ENCODE measurements at places on chromosomes 2 and 18.

- DNase-seq = no peak
Measured at GRCh38 chr18:41576643-41577042, 378.4 kb upstream of the PIK3C3 start.

DNA sequence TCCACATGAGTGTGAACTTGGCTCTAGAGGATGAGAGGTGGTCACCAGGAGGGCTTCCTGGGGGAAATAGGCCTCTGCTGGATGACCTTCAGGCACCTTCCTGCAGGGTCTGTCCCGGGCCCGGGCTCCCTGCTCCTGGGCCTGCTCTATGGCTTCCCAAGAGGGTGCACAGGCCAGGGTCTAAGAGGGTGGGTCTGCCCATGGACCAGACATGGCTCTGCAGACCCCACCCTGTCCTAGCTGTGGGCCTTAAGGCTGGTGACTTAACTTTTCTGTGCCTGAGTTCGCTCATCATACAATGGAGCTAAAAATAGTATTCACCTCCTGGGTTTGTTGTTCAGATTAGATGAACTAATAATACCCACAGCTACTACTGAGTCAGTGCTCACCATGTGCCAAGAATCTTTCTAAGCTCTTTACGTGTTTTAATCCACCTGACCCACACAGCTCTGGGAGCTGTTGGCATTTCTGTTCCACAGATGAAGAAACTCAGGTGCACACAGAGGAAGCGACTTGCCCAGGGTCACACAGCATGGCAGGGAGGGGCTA is 14.4 kb downstream of the INHBB start:
- DNase-seq = peak; percentile 14

GRCh38 chr18:767961-768360 is 44.1 kb downstream of the YES1 start:
- no peak for DNase-seq

GRCh38 chr2:196607073-196607472 is 32.4 kb upstream of the CCDC150 start:
- no peak for DNase-seq

GRCh38 chr2:42984081-42984480 is 191.7 kb upstream of the HAAO start:
- no peak for DNase-seq

DNA sequence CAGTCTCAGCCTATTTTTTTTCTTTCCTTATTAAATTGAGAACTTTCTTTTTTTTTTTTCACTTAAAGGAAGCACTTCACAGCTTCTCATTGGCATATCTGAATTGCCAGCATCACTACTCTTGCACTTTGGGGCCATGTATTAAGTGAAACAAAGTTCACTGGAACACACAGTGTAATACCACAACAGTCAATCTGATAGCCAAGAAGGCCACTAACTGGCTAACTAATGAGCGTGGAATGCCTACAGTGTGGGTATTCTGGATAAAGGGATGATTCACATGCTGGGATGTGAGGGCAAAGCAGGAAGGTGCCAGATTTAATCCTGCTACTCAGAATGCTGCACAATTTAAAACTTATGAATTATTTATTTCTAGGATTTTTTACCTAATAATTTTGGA is 11.7 kb upstream of the C18orf63 start:
- peak; percentile 43 for DNase-seq

GRCh38 chr18:68466672-68467071 is 248.2 kb downstream of the TMX3 start:
- DNase-seq = peak; percentile 33

GRCh38 chr2:169891593-169892298 is 64.5 kb downstream of the UBR3 start:
- DNase-seq = peak; percentile 43

- no peak for DNase-seq
Measured at GRCh38 chr2:216967889-216968288, 108.0 kb upstream of the TNP1 start.

- DNase-seq = no peak
Measured at GRCh38 chr2:32931945-32932709, 14.6 kb upstream of the LTBP1 start.

- peak; percentile 16 for DNase-seq
Measured at GRCh38 chr2:88003074-88003755, 13.1 kb downstream of the RNU2-63P start.

DNA sequence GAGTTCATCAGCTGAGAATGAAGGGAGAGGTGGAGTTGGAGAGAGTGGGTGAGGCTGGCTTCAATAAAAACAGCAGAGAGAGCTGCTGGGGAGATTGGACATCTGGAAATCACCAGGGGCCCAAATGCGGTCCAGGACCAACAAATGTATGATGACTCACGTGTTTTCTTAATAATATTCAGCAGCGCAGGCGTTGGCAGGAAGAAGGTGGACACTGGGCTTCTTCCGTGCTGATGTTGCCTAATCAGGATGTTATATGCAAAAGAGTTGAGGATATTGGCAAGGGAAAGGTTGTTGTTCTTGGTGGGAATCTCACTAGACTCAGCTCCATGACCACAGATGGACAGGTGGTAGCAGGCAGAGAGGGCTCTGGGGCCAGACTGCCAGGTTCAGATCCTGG is 12.8 kb upstream of the PLA2R1 start:
- peak; percentile 96 for DNase-seq

GRCh38 chr18:12325726-12326245 is 17.7 kb downstream of the TUBB6 start:
- no peak for DNase-seq

DNA sequence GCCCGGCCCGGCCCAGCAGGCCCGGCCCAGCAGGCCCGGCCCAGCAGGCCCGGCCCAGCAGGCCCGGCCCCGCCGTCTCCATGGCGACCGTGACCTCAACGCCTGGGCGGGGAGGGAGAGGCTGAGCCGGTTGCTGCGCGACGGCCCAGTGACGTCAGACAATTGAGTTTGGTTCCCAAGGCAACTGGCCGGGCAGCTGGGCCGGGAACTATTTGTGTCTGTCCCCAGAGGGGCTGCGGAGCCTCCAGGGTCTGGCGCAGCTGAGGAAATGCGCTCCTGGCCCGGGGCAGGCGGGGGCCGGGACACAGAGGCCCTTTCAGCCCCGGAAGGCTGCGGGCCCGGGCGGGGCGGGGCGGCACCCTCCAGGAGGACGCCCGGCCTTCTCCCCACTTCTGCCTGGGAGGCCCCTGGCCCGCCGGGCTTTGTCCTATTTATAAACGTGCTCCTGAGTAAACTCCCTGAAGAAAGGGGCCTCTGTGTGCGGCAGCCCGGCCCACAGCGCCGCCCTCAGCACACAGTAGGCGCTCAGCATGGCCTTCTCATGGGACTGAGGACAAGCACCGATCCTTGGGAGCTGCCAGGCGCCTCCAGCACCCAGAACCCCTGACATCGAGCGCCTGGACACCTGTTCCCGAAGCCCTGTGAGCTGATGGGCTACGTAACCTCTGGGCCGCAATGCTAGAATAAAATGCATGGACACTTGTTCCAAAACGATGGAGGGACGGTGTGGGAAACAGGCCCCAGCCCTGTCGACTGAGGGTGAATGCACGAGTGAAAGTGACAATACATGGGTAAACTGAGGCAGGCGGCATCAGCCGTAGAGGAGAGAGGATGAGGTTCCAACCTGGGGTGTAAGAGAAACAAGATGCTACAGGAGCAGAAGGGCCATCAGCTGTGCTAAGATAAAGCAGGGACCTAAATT is 12.3 kb downstream of the TEX44 start:
- DNase-seq = peak; percentile 99

DNA sequence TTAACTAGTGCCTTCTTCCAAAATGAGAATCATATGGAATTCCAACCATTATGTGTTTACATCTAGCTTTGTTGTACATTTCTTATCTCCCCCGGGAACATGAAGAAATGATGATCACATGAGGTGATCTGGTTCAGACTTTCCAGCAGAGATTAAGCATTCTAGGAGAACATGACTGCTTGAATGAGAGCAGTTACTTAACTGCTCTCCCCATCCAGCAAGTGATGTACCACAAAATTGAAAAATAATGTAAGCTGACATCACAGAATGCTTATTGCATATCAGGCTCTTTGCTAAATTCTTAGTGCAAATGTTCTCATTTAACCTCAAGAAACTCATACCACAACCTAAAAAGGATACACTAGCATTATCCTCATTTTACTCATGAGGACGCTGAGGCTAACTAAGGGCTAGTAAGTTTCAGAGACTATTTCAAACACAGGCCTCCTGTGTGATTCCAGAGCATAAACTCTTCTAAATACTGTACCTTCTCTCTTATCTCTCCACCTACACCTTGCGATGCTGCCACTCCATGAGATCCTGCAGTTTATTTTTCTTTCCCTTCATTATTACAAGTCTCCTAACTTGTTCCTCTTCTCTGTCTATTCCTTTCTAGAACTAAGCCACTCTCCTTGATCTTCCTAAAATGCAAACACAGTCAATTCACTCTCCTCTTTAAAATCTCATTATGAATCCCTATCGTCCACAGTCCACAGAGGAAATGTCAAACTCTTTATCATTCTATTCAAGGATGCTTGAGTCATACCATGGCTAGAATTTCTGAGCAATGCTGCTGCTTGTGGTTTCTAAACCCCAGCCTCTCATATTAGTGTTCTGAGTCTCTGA is 1224.8 kb upstream of the ZEB2 start:
- DNase-seq = peak; percentile 95

DNA sequence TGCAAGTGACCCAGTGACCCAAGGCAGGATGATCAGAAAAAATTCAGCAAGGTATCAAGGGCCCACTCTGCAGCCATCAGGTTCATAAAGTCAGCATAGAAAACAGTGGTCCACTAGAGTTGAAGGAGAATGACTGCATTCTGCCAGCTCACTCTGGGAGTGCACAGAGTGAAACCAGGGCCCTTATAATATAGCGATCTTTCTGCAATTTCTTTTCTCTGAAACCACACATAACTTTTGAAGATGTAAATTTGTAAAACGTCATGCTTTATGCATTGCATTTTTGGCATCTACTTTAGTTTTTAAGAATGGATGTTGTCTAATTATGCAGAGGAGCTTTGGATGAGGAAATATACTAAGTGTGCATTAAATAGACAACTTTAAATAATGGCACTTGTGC is 225.0 kb upstream of the SMIM21 start:
- no peak for DNase-seq

DNA sequence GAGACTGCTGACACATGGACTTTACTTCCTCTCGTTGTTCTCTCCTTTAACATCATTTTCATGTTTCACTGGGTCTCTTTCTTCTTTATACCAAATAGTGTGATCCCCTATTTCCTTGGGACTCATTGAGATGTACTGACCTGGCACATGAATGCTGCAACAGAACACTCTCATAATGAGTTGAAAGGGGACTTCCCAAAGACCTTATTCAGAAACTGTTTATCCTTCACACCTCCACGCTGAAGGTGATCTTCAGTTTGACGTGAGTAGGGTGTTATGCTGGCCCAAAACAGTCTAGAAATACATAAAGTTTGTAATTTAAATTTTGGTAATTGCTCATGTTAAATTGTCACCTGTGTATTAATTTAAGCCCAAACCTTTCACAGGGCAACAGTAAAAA is 1096.8 kb upstream of the GYPC start:
- DNase-seq = no peak

DNA sequence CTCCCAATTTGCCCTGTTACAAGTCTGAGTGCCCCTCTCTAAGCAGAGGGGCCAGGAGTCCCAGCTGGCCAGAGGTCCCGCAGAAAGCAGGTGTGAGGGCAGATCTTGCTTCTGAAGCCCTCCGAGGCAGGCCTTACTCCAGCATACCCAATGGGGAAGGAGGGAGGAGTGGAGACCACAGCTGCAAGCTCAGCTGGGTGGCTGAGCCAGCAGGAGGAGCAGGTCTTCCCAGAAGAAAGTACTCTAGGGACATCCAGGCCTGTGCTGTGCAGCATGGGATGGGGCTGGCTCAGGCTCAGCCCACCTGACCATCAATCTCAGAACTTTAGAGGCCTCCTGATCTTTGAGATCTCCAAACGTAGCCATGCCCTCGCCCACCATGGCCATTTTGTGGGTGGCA is 31.3 kb downstream of the PLB1 start:
- DNase-seq = no peak

DNA sequence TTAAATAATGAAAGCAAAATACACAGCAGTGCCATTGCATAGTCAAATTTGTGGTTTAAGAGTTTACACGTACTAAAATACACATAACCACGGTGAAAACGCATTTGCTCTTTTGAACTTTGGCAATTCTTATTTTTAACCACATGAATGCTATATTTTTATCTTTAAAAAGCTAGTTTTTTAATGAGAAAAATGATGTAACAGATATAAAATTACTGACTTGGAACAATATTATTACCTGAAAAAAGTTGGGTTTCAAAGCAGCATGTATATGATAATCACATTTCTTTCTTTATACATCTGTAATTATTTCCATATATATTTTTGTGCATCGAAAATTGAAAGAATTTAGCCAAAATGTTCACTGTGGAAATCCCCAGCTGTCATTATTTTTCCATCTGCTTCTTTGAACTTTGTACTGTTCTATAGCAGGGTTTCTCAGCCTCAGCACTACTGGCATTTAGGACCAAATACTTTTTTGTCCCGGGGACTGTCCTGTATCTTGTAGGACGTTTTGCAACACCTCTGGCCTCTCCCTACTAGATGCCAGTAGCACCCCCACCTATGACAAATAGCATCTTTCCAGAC is 75.9 kb upstream of the CAB39 start:
- DNase-seq = no peak

DNA sequence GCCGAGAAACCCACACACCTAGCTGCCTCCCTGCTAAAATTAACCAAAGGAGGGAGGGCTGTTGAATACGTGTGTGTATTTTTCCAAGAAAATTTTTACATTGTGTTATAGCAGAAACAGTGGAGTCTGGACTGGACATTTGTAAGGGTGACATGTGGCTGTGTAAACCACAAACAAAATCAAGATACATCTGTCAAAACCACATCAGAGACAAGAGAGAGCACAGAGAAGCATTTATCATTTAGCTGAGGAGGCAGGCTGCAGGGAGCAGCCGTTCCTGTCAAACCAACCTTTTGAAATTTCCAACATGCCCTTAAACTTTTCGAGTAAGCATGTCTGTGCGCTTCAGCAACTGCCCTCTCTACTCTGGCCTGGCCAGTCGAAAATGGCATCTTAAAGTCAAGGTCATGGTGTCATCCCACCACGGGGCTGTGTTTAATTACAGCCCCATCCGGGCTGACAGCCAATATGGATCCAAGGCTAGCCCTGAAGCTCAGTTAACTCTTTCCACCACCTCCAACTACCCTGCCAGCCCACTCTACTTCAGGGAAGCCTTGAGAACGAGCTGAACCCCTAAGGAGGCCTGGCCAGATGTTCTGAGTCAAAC is 8.4 kb downstream of the BCL11A start:
- no peak for DNase-seq
